Hematopoietic multipotent progenitor cell (in vitro differentiated cells): ENCODE measurements at places on chromosomes 7 and 10. TPM values are rescaled to one million over a fixed set of nuclear protein-coding genes. Genes with fewer than 3 reads are reported as not detected.

Gene DUS4L
- total RNA-seq: 5.1 TPM

Gene JMJD1C
- total RNA-seq: 177 TPM

Gene GRM3
- not detected for total RNA-seq

Gene TNS3
- 67.3 TPM for total RNA-seq

Gene ZNF239
- 1.1 TPM for total RNA-seq

Gene TUBAL3
- total RNA-seq: 1.3 TPM

Gene FAM20C
- total RNA-seq: 2.7 TPM

Gene BTBD16
- total RNA-seq: not detected

Gene KIF20B
- total RNA-seq: 1.1 TPM

Gene TET1
- total RNA-seq: 2.4 TPM

Gene DDX50
- 22.6 TPM for total RNA-seq

Gene EIF3B
- 117 TPM for total RNA-seq

Gene SERPINE1
- total RNA-seq: 14.8 TPM

Gene PIK3CG
- total RNA-seq: 51.2 TPM

Gene IFIT3
- 11.6 TPM for total RNA-seq

Gene SPOCK2
- total RNA-seq: 31.0 TPM

Gene TMEM26
- under 0.01 TPM for total RNA-seq

Gene MAGI2
- 2.7 TPM for total RNA-seq

Gene HOXA3
- total RNA-seq: 14.3 TPM

Gene VWA2
- 13.7 TPM for total RNA-seq

Gene PCDH15
- not detected for total RNA-seq

Gene SLC39A12
- not detected for total RNA-seq

Gene TRIL
- under 0.01 TPM for total RNA-seq

Gene OR2A12
- total RNA-seq: not detected

Gene PPP1R3C
- not detected for total RNA-seq

Gene MOGAT3
- total RNA-seq: not detected

Gene NRF1
- 23.7 TPM for total RNA-seq

Gene FRAT1
- total RNA-seq: 11.0 TPM

Gene CALY
- total RNA-seq: not detected

Gene GPR85
- 0.27 TPM for total RNA-seq

Gene UNCX
- total RNA-seq: not detected

Gene ZNF365
- total RNA-seq: under 0.01 TPM

Gene MOSPD3
- total RNA-seq: 12.1 TPM

Gene ZP3
- total RNA-seq: 17.5 TPM

Gene GRID2IP
- total RNA-seq: 3.2 TPM

Gene GRID1
- under 0.01 TPM for total RNA-seq

Gene NME8
- 0.27 TPM for total RNA-seq

Gene SHOC2
- total RNA-seq: 29.6 TPM

Gene KEL
- total RNA-seq: 2.4 TPM
